ENCODE measurements at places on chromosomes 3 and 15.

DNA sequence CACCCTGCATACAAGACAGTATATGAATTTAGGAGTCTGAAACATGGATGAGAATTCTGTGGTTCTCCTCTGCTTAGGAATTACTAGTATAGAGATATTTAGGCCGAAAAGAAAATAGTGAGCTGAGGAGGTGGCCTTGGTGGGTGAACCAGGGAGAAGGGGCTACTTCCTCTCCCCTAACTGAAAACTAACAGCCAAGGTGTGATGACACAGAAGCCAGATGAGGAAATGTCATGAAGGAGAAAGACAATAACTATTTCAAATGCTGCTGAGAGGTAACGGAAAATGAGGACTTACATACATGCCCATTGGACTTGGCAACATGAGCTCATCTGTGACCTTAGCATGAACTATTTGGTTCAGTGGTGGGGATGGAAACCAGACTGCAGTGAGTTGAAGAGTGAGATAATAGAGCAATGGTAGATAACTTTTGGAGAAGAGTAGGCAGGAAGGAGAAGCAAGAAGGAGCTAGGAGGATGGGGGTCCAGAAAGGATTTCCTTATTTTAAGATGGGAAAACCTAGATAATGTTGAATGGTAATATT is 114.4 kb upstream of the TSPAN3 start:
- DNase-seq: no peak

GRCh38 chr3:134567605-134568004 is 81.7 kb downstream of the CEP63 start:
- no peak for DNase-seq

- DNase-seq: no peak
Observed at GRCh38 chr15:100131321-100132224, 210.2 kb downstream of the ADAMTS17 start.

DNA sequence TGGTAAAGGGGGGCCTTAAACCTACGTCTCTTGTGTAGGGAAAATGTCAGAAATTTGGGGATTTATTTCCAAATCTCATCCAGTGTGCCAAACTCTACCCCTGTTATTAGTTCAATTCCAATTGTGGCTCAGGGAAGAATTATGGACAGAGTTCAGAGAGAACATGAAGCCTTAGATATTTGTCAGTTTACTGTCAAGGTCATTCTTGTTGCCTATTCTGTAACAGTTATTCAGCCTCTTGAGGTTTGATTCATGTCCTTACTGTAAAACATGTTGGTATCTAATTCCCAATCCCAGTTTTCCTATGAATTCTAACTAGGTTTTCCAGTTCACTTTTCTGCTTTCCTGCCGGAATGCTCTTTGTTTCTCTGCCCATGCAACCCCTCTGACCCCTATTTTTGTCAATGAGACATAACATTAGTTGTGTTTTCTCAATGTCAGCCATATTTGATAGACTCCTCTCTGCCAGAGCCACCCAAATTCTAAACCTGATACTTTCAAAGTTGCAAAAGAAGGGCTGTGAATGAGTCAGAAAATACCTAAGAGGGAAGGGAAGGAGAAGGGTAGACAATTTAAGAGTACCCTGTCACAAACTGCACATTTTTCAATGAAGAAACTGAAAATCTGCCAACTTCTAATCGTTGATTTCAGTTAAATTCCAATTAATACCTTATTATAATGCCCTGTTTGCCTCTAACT is 52.4 kb downstream of the ATOSA start:
- no peak for DNase-seq

DNA sequence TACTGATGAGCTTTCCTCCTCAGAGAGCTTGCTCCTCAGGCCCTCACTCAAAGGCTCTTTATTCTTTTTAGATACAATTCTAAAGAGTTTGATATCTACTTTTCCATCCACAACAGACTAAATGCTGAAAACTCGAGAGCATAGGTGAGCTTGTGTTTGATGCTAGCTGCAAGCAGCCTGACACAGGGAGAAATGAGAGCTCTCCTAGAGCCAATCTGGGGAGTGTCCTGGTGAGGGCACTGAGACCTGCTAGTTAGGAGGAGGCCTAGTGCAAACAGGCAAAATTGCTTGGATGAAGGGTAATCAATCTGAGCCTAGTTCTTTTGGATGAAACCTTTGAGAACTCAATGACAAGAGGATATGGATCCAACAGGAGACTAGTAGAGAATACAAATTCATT is 300.8 kb downstream of the ZBTB20 start:
- no peak for DNase-seq

DNA sequence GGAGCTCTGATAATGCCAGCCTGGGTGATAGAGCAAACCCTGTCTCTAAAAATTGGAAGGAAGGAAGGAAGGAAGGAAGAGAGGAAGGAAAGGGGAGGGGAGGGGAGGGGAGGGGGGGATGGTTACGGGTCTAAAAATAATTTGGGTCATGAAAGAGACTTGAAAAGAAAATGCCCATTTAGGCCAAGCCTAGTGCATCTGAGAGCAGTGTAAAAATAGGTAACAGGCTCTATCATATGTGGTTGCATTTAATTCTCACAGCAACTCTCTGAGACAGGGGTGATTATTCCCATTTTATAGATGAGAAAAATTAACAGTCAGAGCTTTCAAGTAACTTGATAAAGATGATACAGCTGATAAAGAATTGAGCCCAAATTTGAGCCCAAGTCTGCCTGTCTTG is 3.6 kb upstream of the ECE2 start:
- no peak for DNase-seq

- DNase-seq: peak; percentile 1
Observed at GRCh38 chr3:129974833-129975704, 549 bp downstream of the TRH start.

DNA sequence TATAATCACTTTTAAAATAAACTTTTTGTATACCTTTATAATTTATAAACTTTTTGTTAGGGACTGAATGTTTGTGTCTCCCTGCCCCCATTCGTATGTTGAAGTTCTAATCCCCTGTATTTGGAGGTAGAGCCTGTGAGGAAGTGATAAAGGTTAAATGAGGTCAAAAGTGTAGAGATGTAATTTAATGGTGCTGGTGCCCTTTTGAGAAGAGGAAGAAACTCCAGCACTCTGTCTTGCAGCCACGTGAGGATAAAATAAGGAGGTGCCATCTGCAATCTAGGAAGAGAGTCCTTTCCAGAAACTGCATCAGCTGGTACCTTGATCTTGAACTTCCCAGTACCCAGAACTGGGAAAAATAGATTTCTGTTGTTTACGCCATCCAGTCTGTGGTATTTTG is 106.1 kb upstream of the RGMA start:
- DNase-seq: no peak

DNA sequence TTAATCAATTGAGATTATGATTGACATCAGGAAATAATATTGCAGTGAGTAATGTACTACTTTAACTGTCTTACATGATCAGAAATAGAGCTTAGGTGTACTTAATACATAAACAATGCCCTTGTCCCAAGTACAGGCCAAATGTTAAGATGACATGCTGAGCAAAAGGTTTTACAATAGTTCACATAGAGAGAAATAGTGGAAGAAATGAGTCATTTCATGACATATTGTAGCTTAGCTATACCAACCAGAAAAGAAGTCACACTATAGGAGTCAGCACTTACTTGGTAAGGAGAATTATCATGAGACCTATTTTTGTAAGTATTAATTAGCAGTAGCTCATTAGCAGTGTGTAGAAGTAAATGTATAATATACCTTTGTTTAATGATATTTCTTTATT is 96.4 kb upstream of the NANOGP8 start:
- no peak for DNase-seq

- no peak for DNase-seq
Observed at GRCh38 chr3:186589121-186589520, 18.6 kb downstream of the DNAJB11 start.

DNA sequence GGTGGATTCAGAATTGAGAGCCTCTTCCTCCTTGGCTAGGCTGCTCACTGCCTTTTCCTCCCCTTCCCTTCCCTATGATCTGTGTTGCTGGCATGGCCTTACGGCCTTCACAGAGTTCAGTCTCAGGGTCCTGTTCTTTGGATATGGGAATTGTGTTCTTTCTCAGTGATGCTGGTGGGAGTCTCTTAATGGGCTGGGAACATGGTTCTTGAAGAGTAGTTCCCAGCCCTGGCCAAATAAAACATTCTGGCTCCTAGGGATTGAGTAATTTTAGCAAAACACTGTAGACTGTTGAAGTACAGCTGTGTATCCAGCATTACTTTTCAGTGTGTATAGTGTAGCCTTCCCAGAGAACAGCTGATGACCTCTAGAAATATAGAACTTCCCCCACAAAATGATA is 22.6 kb upstream of the FILIP1L start:
- DNase-seq: no peak
